Stomach (tissue), 19 donors: ENCODE measurements at places on chromosomes 5 and 9.

DNA sequence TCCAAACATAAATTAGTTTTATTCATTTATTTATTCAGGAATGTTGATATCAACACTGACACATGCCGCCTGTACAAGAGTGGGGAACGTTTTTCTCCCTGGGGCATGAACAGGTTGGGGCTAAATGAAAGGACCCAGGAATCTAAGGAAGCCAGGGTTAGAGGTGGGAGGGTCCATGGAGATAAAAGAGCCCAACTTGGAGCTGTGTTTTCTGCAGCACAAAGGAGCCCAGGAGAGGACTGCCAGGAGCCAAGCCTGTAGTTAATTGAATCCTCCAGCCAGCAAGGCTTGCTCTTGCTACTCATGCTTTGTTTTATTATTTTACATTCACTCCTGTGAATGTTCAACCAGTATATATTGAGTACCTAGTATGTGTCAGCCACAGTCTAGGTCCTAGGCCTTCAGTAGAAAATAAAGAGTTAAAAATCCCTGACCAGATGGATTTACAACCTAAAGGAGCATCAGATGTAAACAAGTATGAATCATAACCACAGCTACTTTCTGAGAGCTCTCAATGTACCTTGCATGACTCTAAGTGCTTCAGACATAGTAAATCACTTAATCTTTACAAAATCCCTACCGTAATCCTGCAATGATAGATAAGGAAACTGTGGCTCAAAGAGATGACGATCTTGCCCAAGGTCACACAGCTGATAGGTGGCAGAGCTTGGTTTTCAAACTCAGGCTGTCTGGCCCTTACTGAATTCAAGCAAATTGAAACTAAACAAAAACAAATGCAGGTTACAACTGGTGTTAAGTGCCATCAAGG is 69.8 kb downstream of the ASTN2 start:
- no peak for DNase-seq

- DNase-seq: no peak
Observed at GRCh38 chr5:105878402-105878801, 1792.3 kb downstream of the EFNA5 start.

DNA sequence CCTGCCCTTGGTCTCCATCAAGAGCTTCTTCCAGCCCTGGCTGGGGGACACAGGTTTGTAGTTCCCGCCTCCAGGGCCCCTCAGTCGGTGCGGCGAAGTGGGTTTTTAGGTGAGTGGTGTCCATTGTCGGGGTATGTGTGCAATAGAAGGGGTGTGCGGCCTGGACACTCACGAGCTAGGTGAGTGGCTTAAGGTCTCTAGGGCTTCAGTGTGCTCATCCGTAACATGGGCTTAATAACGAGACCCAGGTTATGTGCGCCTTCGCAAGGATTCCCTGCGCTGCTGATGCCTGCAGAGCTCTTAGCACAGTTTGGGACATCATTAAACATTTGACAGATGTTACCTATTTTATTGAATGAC is 656 bp downstream of the CEP78 start:
- DNase-seq: no peak

DNA sequence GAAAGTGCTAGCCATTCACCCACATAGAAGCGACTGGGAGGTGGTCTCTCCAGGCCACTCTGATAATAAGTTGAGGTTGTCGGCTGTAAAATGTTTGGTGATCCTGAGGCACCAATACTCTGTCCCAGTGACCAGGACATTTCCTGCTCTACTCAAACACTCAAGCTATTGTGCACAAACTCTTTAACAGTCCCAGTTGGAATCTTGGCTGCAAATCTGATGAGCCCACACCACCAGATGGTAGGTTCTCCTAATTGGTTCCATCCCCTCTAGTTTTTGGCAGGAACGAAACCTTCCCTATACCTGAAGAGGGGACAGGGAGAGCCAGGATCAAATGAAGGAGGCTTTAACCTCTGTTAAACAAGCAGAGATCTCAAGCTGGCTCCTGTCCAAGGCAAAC is 14.3 kb downstream of the GRIA1 start:
- no peak for DNase-seq

DNA sequence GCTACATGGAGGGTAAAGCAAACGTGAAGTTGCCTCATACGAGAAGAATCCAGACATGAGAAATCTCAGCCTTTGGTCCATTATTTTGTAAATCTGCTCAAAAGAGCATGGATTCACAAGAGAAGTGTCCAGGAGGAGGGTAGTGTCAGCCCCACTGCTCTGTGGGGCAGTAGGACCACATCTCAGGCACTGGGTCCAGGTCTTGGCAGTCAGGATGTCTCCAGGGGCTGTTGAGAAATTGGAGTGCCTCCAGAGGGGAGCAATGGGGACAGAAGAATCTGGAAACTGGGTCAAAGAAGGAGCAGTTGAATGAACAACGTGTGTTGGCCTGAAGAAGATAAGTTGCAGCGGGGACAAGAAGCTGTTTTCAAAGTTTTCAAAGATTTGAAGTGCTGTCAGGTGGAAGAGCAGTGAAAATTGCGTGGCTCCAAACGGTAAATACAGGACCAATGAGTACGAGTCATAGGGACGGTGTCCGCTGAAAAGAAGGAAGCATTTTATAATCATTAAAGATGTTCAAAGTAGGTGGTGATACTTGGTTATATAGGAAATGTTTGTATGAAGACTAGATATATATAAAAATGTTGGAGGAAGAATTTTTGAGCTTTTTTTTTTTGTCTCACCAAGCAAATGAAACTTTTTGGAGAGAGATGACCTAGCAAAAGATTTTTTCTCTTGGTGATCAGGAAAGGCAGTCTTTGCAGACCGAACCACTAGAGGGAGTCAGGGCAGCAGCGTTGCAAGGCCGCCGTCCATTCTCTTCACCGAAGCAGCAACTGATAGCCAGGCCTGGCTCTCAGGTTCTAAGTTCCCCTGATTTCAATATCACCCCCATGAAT is 57.1 kb upstream of the ZBED3 start:
- DNase-seq: peak; percentile 76
